Uterus (tissue), 4 donors: ENCODE measurements at places on chromosomes 1 and 21. TPM values are rescaled to one million over a fixed set of nuclear protein-coding genes. Genes with fewer than 3 reads are reported as not detected.

PYCR2 gene
- 19.5 TPM for total RNA-seq

CLCA4 gene
- not detected for total RNA-seq

GRCh38 chr1:214102907-214103306, 115.1 kb downstream of the PROX1 start:
- no peak for DNase-seq

S100A7A gene
- total RNA-seq, result not detected

PTGFR gene
- total RNA-seq, result 14.6 TPM

DNA sequence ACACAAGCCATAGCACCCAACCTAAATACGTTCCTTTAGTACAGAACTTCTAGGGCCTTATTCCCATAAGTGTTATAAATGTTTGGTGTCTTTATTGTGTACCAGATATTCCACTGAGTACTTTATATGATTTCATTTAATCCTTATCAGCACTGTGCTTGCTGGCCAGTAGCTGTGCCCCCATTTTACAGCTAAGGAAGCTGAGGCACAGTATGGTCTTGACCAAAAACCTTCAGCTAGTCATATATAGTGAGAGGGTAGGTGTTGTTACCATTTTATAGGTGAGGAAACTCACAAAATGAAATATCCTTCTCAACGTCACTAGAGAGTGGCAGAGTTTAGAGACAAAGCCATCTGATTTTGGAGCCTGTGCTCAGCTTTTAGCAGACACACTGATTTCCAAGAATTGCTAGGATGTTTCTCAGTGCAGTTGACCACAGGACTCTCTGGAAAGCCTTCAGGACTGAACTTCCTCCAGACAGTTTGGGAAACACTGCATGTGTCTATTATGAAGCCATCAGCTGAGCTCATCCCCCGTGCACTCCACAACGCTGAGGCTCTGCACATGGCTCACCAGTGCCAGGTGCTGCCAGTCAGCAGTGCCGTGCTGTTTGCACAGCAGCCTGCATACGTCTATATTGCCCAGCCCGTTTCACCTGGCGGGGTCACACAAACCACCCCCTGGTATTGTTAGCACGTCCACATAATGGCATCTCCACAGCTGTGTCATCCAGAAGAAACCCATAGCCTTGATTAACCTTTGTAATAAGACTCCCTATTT, 15.4 kb downstream of the NPPA start:
- DNase-seq, result no peak

CD247 gene
- total RNA-seq, result 1.6 TPM

HP1BP3 gene
- 297 TPM for total RNA-seq
